Activated CD4-positive, alpha-beta memory T cell treated with anti-CD3 and anti-CD28 coated beads for 36 hours (primary cell): ENCODE measurements at places on chromosomes 12 and 14.

DNA sequence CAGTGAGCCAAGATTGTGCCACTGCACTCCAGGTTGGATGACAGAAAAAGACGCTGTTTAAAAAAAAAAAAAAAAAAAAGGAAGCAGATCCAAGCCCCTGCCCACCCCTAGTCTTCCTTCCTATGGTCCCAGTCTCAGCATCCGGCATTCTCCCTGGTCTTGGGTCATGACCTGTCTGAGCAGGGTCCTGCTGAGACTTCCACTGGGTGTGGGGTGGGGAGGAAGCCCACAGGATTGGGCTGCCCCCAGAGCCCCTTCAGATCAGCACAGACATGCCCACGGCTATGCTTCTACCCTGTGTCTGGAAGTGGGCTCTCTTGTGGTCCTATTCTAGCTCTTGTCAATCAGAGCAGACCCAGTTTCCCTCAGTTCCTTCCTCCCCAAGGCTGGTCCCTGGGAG lies 12.6 kb upstream of the PLEK2 start:
- H3K27ac ChIP-seq = no peak overlapping the region
- H3K36me3 ChIP-seq = no peaks in the 10 kb centered on the region
- peaks cover 3% of the 10 kb centered on the region for H3K4me1 ChIP-seq
- DNase-seq = no peak
- H3K4me3 ChIP-seq = no peak overlapping the region

DNA sequence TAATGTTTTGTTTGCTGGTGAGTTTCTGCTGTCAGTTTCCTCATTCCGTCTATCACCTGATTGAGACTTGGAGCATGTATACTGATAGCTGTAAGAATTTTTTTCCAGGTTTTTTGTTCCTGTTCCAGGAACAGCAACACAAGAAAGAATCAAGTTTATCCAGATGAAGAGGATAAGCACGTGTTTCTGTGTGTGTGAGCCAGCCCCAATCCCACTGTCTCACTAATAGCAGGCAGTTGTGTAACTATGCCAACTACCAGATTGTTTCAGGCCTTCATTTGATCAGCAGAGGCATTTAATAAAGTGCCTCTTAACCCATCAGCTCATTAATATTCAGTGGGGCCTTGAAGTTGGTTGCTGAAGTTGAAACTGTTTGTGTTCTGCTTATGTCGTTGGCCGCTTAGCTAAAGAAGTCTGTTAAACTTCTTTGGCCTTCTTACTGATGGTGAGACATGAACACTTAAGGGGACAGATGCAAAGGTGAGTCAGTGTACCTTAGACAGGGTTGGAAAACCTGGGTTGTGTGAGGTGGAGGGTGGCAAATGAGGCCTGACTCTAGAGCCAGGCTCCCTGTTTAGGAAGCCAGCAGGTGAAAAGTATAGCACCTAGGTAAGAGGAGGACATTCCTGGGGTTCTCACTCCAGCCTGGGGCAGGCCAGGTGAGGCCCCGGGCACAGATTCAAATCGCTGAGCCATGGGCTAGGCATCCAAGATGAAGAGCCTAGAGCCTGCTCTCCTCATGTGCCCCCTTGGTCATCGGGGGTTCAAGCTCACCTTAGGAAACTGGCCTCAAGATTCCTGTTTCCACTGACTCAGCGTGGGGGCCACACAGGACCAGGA lies 3.7 kb downstream of the ANKRD13A start:
- peaks cover 72% of the 10 kb centered on the region for H3K4me1 ChIP-seq
- no peak overlapping the region for H3K4me3 ChIP-seq
- H3K27ac ChIP-seq = peak overlapping the region; percentile 9
- peaks cover 15% of the 10 kb centered on the region for H3K36me3 ChIP-seq
- DNase-seq = no peak
- H3K27me3 ChIP-seq = no peaks in the 10 kb centered on the region

- no peaks in the 10 kb centered on the region for H3K27me3 ChIP-seq
- H3K36me3 ChIP-seq = no peaks in the 10 kb centered on the region
- no peak overlapping the region for H3K27ac ChIP-seq
- peaks cover 18% of the 10 kb centered on the region for H3K4me1 ChIP-seq
Observed at GRCh38 chr14:64279704-64280668, 14.2 kb downstream of the ESR2 start.

DNA sequence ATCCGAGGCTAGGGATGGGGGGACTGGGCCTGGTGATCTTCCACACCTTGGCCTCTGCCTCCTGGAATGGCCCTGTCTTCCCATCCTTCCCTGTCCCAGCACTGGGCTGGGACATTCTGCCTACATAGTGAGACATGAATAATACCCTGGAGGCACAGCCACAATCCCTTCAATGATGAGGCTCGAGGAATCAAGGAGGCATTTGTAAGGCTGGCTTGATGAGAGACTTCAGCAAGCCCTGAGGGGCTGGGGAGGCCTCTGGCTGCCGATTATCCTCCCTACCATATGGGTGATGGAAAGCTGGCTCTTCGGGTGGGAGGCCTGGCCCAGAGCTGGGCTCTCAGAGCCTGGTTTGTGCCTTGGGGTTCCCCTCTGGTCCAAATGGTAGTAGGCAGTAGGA lies 92.5 kb downstream of the CALM1 start:
- no peak overlapping the region for H3K27ac ChIP-seq
- no peaks in the 10 kb centered on the region for H3K36me3 ChIP-seq
- no peak for DNase-seq
- no peak overlapping the region for H3K4me3 ChIP-seq
- H3K27me3 ChIP-seq = no peaks in the 10 kb centered on the region
- peaks cover 2% of the 10 kb centered on the region for H3K4me1 ChIP-seq

DNA sequence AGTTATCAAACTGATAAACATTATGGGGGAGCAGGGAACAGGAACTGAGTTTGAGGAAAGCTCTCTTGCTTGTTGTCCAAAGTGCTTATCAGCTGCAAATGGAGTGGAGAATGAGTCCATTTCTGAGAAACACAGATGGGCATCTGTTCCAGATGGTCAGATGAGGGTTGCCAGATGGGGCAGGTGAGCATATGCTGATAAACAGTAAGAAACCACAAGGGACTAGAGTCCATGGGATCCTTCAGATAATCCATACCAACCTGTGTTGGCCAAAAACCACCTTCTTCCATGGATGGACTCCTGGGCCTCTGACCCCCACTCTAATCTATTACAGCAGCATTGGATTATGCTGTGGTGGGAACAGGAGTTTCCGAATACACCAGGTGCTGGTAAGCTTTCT lies 38.3 kb downstream of the GNS start:
- H3K4me3 ChIP-seq = no peak overlapping the region
- DNase-seq = no peak
- peaks cover 32% of the 10 kb centered on the region for H3K36me3 ChIP-seq
- peaks cover 6% of the 10 kb centered on the region for H3K4me1 ChIP-seq

DNA sequence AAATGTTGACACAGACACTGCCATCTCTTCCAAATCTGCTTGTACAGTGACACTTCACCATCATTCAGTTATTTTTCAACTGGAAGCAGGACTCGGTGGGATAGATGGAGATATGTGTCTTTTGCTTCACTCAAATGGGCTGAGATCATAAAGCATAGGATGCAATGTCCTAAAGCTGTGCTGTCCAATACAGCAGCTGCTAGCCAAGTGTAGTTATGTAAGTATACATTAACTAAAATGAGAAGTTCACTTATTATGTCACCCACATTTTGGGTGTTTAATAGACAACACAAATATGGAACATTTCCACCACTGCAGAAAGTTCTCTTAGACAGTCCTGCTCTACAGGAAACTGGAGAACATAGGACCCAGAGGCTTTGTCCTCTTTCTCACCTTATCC lies 43.6 kb downstream of the AREL1 start:
- peaks cover 9% of the 10 kb centered on the region for H3K4me1 ChIP-seq
- H3K27ac ChIP-seq = no peak overlapping the region
- no peak overlapping the region for H3K4me3 ChIP-seq
- H3K27me3 ChIP-seq = no peaks in the 10 kb centered on the region
- H3K36me3 ChIP-seq = peaks cover 55% of the 10 kb centered on the region
- no peak for DNase-seq

GRCh38 chr14:30417121-30417520 lies 141.8 kb upstream of the G2E3 start:
- no peaks in the 10 kb centered on the region for H3K4me1 ChIP-seq
- no peak overlapping the region for H3K4me3 ChIP-seq
- H3K27me3 ChIP-seq = peaks cover 4% of the 10 kb centered on the region

- H3K27me3 ChIP-seq = peaks cover 4% of the 10 kb centered on the region
- DNase-seq = no peak
- H3K4me3 ChIP-seq = no peak overlapping the region
- H3K27ac ChIP-seq = no peak overlapping the region
- H3K36me3 ChIP-seq = peaks cover 3% of the 10 kb centered on the region
Observed at GRCh38 chr14:50344876-50345563, 32.9 kb downstream of the DMAC2L start.

DNA sequence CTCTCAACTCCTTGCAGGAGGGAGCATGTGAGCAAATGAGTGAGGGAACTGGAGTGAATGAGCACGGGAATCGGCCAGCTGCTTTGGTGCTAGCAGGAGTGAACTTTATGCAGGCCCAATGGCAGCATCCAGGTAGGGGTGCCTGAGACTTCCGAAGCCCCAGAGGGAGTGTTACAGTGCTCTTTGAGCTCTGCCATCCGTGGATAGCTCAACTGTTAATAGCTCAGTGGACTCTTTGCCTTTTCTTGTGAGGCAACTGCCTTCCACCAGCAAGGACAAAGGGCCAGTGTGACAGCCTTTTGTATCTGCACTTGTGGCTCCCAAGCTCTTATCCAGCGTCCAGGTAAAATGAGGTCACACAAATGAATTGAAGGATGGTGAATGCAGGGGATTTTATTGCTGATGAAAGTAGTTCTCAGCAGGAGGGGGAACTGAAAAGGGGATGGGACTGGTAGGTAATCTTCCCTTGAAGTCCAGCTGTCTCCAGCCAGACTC lies 12.9 kb downstream of the CREBL2 start:
- no peak for DNase-seq
- H3K36me3 ChIP-seq = peaks cover 29% of the 10 kb centered on the region
- no peaks in the 10 kb centered on the region for H3K27me3 ChIP-seq
- no peak overlapping the region for H3K27ac ChIP-seq
- H3K4me3 ChIP-seq = no peak overlapping the region
- peaks cover 87% of the 10 kb centered on the region for H3K4me1 ChIP-seq

- no peak overlapping the region for H3K27ac ChIP-seq
- H3K4me3 ChIP-seq = no peak overlapping the region
- DNase-seq = peak; percentile 21
- no peaks in the 10 kb centered on the region for H3K36me3 ChIP-seq
- H3K27me3 ChIP-seq = peaks cover 37% of the 10 kb centered on the region
Observed at GRCh38 chr14:95609398-95609990, 74.6 kb downstream of the GLRX5 start.

- no peaks in the 10 kb centered on the region for H3K36me3 ChIP-seq
- H3K27me3 ChIP-seq = peaks cover 5% of the 10 kb centered on the region
- H3K27ac ChIP-seq = no peak overlapping the region
- no peak overlapping the region for H3K4me3 ChIP-seq
- no peak for DNase-seq
- H3K4me1 ChIP-seq = peaks cover 10% of the 10 kb centered on the region
Observed at GRCh38 chr12:68231229-68231628, 5.6 kb upstream of the IL26 start.

- H3K36me3 ChIP-seq = no peaks in the 10 kb centered on the region
- H3K4me1 ChIP-seq = peaks cover 2% of the 10 kb centered on the region
- DNase-seq = peak; percentile 24
- no peak overlapping the region for H3K4me3 ChIP-seq
- no peak overlapping the region for H3K27ac ChIP-seq
- no peaks in the 10 kb centered on the region for H3K27me3 ChIP-seq
Observed at GRCh38 chr12:15757553-15758255, 31.5 kb downstream of the EPS8 start.

DNA sequence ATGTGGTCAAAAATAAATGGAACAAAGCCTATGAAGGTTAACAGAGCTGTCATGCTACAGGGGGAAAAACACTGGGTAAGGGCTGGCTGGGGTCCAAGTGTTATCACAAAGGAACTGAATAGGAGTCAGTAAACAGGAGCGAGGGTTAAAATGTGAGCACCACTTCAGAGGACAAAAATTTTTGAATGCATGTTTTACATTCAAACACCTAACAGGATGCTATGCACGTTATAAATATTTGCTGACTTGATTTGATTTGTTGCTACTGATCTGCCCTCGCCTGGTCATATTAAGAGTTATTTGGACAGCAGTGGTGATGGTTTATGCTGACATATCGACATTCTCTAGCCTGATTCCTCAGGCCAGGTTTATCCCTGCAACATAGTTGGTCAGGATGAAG lies 7.4 kb upstream of the KTN1 start:
- no peak for DNase-seq
- no peak overlapping the region for H3K4me3 ChIP-seq
- peaks cover 4% of the 10 kb centered on the region for H3K36me3 ChIP-seq
- no peak overlapping the region for H3K27ac ChIP-seq
- peaks cover 6% of the 10 kb centered on the region for H3K27me3 ChIP-seq
- peaks cover 10% of the 10 kb centered on the region for H3K4me1 ChIP-seq

DNA sequence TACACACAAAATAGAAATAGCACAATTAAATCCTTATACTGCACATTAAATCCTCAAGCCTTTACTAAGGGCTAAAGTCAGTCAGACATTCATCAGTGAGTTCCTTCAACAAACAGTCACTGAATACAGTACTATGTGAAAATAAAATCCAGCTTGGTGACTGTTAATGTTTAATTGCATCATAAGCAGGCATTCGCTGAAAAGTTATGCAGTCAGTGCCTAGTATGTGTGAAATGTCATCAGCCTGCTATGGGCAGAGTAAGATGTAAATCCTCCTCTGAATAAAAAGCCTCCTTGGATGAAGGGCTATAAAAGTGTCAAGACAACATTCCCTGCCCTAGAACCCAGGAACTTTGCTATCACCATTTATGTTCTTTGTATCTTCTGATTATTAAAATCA lies 116.4 kb downstream of the PRICKLE1 start:
- H3K4me1 ChIP-seq = peaks cover 10% of the 10 kb centered on the region
- no peak for DNase-seq
- H3K27ac ChIP-seq = no peak overlapping the region

GRCh38 chr12:71840231-71840847 lies 780 bp downstream of the TBC1D15 start:
- H3K4me3 ChIP-seq = peak overlapping the region; percentile 97
- DNase-seq = peak; percentile 18
- peaks cover 32% of the 10 kb centered on the region for H3K4me1 ChIP-seq

- no peak overlapping the region for H3K4me3 ChIP-seq
- no peaks in the 10 kb centered on the region for H3K27me3 ChIP-seq
- DNase-seq = peak; percentile 62
- peaks cover 43% of the 10 kb centered on the region for H3K36me3 ChIP-seq
- peaks cover 79% of the 10 kb centered on the region for H3K4me1 ChIP-seq
Observed at GRCh38 chr14:68785534-68786490, 7.1 kb downstream of the ZFP36L1 start.

GRCh38 chr12:112430929-112431328 lies 12.2 kb downstream of the PTPN11 start:
- peak overlapping the region; percentile 21 for H3K4me3 ChIP-seq
- peak overlapping the region; percentile 77 for H3K27ac ChIP-seq
- peaks cover 44% of the 10 kb centered on the region for H3K4me1 ChIP-seq
- H3K27me3 ChIP-seq = no peaks in the 10 kb centered on the region
- DNase-seq = peak; percentile 58

DNA sequence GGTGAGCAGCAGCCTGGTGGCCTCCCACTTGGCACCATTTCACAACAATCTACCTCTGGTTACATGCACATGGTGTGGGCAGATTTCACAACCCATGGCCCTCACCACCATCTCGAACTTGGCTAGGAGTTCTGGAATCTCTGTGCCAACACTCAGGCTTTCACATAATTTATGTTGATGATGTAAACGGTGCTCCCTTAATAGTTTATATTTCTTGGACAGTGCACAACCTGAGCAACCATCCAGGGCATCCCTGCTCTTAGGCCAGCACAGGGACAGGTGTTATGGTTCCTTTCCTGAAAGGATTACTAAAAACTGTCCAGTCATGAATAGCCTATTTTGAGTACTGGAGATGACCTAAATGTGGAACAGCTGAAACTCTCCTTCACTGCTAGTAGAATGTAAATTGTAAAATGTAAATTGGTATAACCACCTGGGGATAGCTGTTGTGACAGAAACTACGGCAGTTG lies 28.6 kb downstream of the ABCB9 start:
- H3K4me1 ChIP-seq = no peaks in the 10 kb centered on the region
- no peak overlapping the region for H3K27ac ChIP-seq
- H3K36me3 ChIP-seq = no peaks in the 10 kb centered on the region
- no peak for DNase-seq
- no peak overlapping the region for H3K4me3 ChIP-seq
- H3K27me3 ChIP-seq = no peaks in the 10 kb centered on the region
